ENCODE measurements at places on chromosomes 4 and X.

- no peak for DNase-seq
These were observed 465 bp downstream of the HNRNPH2 start for GRCh38 chrX:101408532-101408841.

DNA sequence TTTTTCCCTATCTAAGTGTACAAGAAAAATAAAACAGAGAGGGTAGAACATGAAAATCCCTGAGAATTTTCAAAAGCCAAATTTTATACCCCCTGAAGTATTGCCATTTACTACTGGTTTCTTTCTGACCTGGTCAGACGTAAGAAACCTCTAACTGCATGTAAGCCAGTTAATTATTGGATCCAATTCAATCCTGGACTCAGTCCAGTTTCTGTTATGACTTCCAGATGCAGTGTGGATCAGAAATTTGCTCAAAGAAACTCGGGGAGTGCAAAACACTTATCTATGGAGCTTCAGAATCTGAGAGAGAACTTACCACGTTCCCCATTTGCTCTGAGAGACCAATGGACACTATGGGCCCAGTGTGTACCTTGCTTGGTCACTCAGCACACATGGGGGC is 383.5 kb downstream of the KLHL4 start:
- no peak for DNase-seq

GRCh38 chr4:180281724-180282123 is 1961.5 kb upstream of the TENM3 start:
- no peak for DNase-seq

DNA sequence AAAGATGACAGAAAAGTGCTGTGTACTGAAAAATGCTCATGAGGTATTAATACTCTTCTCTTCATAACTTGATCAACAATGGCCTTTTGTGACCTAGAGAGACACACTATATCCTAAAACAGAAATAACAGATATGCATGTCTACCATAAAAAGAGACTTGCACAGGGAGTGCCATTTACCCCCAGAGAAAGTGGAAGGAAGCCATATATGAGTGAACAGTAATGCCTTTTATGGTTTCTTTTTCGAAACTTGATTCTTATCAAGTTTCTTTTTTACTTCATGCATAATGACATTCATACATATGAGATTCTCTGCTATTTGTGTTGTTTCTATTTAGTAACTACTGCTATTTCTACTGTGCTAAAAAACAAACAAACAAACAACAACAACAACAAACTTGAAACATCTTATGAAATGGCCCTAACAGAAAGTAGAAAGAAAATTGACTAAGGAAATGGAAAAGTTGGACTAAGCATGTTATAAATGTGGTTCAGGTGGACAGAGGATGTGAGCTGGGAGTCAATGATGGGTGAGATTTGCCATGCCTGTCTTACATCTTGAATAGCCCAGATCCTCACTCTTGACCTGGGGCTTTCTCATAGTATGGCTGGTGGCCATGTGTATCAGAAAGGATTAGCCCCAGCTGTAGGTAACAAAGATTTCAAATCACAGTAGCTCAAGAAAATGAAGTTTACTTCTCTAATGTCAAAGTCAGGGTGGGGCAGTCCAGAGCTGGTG is 43.8 kb downstream of the GEMIN8 start:
- DNase-seq = no peak

GRCh38 chrX:148459343-148459742 is 41.1 kb upstream of the AFF2 start:
- no peak for DNase-seq

DNA sequence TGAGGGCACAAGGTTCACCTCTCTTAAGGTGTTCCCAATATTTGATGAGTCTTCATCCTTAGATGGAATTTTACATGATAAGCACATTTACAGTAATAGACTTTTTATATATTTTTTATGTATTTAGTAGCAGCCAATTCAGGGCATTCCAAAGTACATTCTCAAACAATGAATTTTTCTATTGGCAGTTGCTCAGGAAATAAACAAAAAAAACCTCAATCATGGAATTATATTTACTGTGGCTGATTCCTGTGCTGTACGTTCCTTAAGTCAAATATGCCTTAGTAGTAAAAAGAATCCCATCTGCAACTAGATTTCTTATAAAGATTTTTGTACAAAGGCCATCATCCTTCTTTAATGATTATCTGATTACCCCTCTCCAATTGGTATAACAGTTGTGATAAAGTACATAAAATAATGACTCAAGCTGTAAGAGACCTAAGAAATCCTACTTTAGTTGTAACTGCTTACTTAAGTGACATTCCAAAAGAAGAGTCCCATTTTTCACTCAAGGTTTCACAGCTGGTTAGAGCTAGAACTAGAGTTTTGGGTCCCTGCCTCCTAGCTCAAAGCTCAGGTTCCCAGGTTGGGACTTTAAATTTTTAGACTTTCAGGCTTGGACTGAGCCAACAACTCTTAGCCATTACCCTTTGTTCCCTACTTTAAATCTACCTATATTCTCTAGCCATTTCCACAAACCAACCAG is 152.7 kb downstream of the FHIP1A start:
- DNase-seq = no peak

GRCh38 chrX:56572975-56573374 is 9.5 kb downstream of the UBQLN2 start:
- DNase-seq = no peak

DNA sequence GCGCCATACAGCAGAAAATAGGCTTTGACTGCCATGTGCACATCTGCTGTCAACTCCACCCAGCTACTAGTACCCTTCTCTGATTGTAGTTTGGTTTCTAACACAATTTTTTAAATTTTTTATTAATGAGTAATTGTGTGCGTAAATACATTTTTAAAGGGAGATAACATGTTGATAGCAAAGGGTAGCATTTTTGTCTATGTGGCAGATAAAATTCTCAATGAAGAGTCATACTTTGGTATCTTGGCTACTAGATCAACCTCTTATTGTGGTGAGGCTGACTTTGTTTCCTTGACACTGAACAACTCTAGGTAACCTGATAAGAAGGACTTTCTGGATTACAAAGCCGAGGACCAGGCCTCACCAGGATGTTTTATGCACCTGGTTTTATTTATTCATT is 9.5 kb downstream of the ADH4 start:
- DNase-seq = no peak

DNA sequence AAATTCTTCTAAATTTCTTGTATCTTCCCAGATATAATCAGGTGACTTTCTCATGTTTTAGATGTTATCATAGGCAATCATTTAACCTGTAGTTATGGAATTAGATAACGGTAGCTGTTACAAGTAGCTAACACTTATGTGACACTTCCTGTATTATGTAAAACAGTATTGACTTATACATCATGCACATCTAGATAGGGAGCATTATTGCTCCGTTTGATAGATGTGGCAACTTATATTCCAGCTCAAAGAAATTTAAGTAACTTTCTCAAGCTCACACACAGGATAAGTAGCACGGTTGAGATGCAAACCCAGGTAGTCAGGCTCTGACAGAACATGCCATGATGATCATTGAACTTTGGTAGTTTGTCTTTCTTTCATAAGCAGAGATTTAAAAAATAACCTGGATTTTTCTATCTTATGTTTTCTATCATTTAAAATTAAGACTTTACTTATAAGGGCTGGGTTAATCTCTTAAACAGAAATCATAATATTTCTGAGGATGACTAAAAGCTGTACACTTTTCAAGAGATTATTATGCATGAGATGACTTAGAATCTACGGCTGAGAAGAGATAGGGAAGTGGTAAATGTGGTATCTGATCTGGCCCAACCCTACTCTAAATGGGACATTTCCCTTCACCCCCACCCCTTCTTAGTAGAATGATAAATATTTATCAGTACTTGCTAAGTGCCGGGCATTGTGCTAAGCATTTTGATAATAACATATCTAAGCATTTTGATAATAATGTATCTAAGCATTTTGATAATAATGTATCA is 69.1 kb upstream of the HPGD start:
- no peak for DNase-seq

DNA sequence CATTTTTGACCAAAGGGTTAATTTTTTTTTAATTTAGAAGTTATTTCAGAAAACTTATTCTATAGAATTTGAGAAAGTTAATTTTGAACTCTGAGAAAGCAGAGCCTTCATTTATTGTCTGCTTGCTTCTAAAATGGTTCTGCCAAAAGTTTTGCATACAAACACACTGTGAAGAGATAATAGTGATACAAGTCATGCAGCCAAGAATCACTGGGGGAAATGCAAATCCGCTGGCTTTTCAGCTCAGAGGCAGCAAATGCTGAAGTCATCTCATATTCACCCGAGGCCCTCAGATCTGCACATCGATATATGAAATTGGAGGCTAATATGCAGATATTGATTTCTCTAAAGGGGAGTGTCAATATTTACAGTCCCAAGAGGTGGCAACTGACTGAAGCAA is 186.2 kb downstream of the KIT start:
- DNase-seq = no peak

DNA sequence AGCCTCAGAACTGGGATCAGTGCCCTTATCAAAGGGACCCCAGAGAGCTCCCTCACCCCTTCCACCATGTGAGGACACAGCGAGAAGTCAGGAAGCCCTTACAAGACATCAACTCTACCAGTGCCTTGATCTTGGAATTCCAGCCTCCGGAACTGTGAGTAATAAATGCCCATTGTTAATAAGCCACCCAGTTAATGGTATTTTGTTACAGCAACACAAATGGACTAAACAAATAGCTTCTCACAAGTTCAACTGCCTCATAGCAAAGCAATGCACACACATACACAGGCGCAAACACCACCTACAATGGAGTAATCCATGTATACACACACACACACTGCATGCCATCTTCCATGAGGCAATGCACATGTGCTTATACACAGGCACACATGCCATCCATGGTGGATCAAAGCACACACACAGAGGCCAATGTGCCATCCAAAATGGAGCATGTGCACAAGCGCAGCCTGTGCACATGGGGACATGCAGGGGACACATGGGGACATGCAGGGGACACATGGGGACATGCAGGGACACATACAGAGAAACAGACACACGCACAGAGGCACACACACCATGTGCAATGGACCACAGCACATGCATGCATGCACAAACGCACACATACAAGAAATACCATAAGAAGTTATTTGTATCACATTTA is 137.6 kb upstream of the TBL1X start:
- no peak for DNase-seq

DNA sequence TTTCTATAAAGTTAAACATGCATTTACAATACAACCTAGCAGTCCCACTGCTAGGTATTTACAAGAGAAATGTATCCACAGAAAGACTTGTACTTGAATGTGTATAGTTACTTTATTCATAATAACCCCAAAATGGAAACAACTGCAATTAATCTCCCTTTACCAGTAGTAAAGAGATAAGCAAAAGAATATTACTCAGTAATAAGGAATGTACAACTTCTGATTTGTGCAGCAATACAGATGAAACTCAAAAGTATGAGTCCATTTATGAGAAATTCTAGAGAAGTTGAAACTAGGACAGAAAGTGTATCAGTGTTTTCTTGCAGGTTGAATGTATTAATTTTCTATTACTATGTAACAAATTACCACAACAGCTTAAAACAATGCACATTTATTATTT is 15.2 kb downstream of the USP53 start:
- DNase-seq = no peak

DNA sequence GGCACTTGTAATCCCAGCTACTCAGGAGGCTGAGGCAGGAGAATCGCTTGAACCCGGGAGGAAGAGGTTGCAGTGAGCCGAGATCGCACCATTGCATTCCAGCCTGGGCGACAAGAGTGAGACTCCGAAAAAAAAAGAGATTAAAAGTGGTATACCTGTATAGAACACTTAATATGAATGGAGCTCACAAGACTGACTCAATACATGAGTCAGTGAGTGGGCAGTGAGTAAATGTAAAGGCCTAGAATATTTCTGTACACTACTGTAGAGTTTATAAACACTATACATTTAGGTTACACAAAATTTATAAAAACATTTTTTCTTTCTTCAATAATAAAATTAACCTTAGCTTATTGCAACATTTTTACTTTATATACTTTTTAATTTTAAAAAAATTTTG is 93.8 kb downstream of the CENPC start:
- DNase-seq = no peak

GRCh38 chr4:26821677-26822503 is 38.8 kb upstream of the STIM2 start:
- DNase-seq = no peak

DNA sequence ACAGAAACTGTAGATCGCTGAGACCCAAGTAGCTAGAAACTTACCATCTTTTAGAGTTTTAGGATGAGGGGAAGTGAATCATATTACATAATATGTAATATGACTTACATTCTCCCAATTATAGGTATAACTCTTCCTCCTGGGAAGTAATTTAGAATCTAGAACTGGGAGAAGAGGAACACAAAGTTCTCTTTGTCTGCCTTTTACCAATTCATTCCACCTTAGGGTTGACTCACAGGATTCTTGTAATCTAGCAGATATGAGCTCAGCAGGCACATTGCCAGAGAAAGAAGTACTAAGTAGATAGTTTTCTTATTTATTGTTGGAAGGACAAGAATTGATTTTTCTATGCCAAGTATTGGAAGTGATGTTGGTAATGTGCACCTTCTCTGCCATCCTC is 58.0 kb upstream of the CCSER1 start:
- no peak for DNase-seq

- no peak for DNase-seq
These were observed 67.2 kb downstream of the ANK2 start for GRCh38 chr4:113116414-113117357.

- DNase-seq = no peak
These were observed 170.3 kb downstream of the COX18 start for GRCh38 chr4:72899214-72899613.

DNA sequence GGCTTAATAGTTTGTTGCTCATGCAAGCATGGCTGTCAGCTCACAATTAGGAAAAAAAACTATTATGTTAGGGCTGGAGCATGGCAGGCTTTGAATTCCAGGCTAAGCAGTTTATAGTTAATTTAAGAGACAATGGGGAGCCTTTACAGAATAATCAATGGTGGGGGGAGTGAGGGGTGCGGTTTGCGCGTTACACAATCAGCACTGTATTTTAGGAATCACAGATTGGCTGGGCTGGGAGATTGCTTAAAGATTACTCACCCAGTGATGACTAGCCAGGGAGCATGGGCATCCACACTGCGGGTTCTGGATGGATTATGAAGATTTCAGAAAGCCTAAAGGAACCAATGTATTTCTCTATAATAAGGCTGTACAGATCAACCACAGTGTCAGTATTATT is 186.6 kb downstream of the SOX3 start:
- DNase-seq = no peak

GRCh38 chr4:163143532-163143931 is 23.2 kb downstream of the NAF1 start:
- no peak for DNase-seq

GRCh38 chrX:136767104-136767941 is 13.4 kb downstream of the ARHGEF6 start:
- no peak for DNase-seq

DNA sequence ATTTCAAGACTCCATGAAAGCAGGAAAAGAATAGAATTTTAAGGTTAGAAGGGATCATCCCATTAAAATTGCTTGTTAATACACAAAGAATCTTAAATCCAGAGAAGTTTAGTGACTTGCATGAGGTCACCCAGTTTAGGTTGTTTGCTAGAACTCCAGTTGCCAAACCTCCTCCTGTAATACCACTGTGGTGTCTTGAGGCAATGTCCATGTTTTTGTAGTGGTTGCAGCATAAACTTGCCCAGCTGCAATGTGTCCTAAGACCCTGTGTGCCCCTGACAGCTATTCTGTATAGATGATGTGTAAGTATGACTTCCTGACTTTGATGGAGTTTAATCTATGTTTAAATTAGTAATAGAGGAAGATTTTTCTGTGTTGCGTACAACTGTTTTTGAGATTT is 6.3 kb downstream of the SFRP2 start:
- no peak for DNase-seq

GRCh38 chr4:24574236-24574635 is 10.1 kb downstream of the DHX15 start:
- DNase-seq = no peak

Data from HFF-Myc (cell line).